ENCODE measurements at places on chromosomes 5 and 9.

GRCh38 chr5:172874647-172875504, 40.8 kb downstream of the ERGIC1 start:
- DNase-seq, result no peak

DNA sequence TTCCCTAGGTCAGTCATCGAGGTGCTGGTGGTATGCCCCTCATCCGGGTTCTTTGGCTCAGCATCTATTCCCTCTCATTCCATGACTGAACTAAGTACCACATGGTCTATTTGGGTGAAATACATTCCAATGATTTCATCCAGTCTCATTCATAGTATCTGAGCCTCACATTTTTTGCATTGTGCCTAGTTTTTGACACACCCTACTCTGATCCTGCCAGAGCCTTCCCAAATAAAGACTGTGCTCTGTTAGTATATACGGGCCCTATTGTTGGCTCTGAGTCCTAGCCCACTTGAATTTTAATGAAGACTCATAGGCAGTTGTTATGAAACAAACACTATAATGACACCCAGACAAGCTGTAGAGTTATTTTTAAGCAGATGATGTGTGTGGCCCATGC, 740.7 kb downstream of the CETN3 start:
- no peak for DNase-seq

DNA sequence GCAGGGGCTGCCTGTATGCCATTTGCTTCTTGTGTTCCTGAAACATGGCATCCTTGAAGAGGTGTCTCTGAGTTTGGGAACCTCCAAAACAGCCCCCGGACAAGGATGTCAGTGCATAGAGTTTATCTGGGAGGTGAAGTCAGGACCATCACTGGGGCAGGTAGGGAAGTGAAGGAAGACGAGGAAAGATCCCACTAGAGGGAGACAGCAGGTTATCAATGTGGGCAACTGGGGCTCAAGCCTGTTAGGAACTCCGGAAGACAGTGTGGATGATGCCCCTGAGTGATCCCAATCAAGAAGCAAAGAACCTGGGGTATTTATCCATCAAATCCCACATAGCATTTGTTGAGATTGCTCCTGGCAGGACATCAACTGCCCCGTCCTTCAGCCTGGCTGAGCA, 233.1 kb downstream of the AGTPBP1 start:
- no peak for DNase-seq

DNA sequence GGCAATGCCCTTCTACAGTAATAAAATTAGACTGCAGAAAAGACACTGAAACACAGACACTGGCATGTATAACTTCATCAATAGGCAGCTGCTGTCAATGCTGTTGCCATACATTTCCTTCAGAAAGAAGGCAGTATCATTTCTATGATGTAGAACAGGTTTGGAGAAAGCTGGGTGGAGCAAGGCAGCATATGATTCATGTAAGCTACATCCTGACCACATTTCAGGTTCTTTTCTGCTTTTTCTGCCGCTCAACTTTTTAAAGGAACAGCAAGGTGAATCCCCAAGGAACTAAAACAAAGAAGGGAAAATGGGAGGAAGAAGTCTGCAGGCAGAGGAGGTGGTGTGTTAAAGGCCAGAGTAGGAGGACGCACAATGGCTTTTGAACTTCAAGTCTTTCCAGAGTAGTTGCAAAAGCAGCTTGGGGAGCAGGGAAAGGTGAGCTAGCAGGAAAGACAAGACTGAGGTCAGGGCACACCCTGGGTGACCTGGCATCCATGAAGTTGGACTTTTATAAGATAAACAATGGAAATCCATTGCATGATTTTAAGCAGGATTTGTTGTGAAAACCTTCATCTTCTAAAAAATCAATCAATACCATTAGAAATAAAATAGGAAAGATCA, 142.1 kb downstream of the MED10 start:
- DNase-seq, result no peak

GRCh38 chr9:135566552-135566951, 5.0 kb downstream of the PAEP start:
- no peak for DNase-seq

GRCh38 chr9:12289711-12290110, 403.5 kb upstream of the TYRP1 start:
- DNase-seq, result no peak

GRCh38 chr5:134447815-134448520, 36.3 kb upstream of the CDKN2AIPNL start:
- DNase-seq, result no peak

DNA sequence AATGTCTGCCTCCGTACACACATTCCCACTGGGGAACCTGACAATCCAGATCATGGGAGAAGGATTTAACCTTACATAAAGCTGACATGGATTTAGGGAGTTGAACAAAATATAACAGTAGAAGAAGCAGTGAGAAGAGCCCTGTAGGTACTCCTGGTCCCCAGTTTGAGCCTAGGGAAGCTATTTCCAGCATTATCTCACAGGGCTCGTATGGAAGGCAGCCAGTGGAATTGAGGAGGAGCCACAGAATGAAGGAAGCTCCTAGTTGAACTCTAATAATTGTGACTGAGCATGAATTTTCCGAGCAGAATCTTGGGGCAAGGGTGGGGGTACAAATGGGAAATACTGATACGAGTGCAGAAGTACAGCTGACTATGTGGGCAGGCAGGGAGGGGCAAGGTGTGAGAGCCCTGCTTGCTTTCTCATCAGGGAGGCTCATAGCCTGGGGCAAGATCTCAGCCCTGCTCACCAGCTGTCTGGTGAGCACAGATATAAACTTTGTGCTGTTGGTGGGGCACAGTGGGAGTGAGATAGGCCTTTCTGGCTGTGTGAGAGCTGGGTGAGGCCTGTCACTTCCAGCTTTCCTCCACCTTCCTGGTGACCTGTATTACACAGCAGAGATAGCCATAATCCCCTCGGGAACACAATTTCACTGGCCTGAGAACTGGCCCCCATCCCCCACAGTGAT, 290.7 kb upstream of the IL12B start:
- no peak for DNase-seq

GRCh38 chr9:87717456-87717855, 8.5 kb upstream of the CTSL start:
- no peak for DNase-seq

- peak; percentile 59 for DNase-seq
Measured at GRCh38 chr9:134455934-134456755, 129.9 kb downstream of the RXRA start.

DNA sequence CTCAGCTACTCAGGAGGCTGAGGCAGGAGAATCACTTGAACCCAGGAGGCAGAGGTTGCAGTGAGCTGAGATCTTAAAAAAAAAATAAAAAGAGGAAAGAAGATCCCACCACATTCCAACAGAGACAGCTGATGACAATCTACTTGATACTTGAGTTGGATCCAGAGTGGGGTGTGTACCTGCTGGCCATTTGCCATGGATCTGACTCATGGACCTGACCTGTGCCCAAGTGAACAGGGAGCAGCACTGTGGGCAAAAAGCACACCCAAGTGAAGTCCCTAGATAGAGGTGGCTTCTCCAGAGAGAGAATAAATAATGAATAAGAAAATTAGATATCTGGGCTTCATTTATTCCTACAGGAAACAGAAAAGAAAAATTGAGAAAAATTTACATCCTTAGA, 81.2 kb upstream of the MIER3 start:
- no peak for DNase-seq

DNA sequence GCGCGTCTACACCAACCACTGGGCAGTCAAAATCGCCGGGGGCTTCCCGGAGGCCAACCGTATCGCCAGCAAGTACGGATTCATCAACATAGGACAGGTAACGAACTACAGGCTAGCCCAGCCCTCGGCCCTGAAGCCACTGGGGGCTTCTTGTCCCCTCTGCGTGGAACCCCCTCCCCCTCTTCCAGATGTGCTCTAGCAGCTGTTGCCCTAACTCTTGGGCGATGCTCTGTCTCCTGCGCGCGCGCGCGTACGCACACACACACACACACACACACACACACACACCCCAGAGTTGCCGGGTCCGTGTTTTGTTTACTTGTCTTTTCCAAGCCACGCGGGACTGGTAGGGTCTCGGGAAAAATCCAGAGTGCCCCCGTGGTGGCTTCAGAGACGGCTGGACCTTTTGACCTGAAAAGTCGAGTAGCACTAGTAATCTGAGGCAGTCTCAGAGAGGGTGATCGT, 836 bp downstream of the PCSK5 start:
- no peak for DNase-seq

DNA sequence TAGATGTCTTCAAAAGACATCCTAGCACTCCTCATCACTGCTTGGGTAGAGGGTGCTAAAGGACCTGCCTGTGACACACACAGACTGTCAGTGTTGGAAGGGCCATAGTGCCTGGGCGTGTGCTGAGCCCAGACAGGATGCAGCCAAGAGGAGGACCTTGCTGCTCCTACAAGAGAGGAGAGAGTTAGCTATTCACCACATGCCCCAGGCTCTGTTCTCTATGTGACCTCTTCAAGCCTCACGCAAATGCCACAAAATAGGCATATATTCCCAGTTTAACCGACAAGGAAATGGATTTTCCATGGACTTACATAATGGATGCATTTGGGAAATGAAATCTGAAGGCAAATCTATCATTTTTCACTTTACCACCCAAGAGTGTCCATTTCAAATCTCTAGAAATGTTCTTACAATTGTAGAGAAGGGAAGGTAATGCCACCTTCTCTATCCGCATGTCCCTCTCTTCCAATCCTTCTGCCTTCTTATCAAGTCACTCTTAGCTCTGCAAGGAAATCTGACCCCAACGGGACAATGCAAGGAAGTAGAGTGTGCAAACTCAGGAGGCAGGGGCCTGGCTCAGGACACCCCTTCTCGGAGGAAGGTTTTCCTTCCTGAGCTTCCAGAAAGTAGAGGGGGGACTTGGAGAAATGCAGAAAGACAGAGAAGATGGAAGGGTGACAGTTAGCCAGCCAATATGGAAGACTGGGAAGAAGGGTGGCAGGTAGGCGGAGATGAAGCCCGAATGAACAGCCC, 49.5 kb downstream of the TRIM32 start:
- no peak for DNase-seq

DNA sequence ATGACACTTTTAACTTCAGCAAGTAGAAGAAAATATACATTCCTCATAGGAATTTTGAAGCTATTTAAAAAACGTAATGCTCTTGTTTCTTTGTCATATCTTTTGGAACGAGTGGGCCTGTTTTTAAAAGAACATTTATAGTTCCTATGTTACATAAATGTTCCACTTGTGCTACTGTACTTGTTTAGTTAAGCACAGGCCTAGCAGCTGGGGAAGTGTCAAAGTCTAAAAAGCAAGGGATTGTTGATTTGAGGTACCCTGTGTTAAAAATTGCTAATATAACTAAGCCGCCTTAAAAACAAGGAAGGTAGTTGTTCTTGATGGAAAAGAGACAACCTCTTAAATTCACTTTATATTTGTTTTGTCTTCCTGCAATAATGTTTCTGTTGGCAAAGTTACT, 27.2 kb upstream of the ELL2 start:
- no peak for DNase-seq

DNA sequence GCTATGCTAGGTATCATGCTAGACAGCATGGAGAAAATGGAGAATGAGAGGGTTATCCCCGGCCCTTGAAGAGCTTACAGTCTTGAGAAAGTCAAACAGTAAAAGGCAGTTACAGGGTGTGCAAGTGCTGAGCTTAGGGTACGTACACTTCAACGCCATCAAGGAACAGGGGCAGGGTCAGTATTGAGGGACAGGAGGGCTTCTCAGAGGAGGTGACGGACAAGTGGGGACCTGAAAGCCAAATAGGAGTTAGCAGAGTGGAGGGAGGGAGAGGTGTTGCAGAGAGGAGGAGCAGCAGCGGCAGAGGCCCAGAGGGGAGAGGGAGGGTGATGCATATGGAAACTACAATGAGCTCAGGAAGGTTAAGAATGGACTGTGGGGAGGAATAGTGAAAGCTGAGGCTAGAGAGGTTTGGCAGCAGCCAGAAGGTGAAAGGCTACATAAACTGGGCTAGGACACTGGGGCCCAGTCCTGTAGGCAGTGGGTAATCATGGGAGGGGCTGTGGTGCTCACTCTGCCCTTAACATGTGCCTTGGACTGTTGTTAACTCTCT, 88.0 kb downstream of the NRG2 start:
- peak; percentile 50 for DNase-seq

- DNase-seq, result no peak
Measured at GRCh38 chr9:36997414-36997813, 36.7 kb downstream of the PAX5 start.

GRCh38 chr5:159377653-159378052, 47.4 kb upstream of the IL12B start:
- DNase-seq, result no peak

DNA sequence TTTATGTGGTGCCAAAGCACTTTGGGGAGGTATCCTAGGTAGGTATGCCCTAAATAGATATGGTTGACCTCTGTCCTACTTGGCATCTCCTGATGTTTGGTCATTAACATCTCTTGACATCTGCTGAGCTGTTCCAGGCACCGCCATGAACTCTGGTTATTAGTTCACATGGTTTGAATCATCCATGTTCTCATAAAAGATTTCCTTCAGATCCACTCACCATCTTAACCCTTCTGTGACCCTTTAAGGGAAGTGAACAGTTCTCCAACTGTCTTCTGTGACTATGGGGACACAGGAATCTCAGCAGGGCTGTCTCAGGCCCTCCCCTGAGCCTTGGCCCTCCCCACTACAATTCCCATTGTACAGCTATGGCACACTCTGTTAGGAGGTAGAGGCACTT, 167.7 kb downstream of the CDH6 start:
- no peak for DNase-seq

GRCh38 chr5:132214491-132214890, 13.2 kb downstream of the P4HA2 start:
- no peak for DNase-seq

GRCh38 chr5:9358961-9359685, 186.8 kb downstream of the SEMA5A start:
- DNase-seq, result no peak

- no peak for DNase-seq
Measured at GRCh38 chr9:2210201-2210600, 195.1 kb downstream of the SMARCA2 start.

GRCh38 chr5:72842816-72843215, 26.4 kb downstream of the TNPO1 start:
- DNase-seq, result no peak

DNA sequence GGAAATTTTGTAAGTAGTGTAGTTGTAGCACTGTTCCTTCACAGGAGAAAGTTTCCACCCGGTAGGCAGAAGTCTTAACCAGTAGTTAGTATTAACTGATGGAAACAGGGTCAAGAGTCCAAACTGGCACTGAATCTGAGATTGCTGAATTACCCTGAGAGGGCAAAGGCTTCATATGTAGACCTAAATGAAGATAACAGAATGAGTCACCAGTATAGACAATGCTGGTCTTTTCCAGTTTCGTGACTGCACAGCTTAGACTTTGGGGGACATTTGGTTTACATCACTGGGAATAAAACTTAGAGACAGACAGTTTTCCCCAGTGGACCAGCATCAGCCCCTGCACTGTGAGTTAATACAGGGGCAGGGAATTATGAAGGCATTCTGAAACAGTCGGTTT, 60.5 kb downstream of the PCSK5 start:
- DNase-seq, result no peak

- DNase-seq, result peak; percentile 40
Measured at GRCh38 chr5:126450346-126450745, 27.1 kb downstream of the GRAMD2B start.
